ENCODE measurements at places on chromosomes 13 and 19.
A peak's percentile ranks its signal among the peaks of the same experiment; 100 is the strongest.

DNA sequence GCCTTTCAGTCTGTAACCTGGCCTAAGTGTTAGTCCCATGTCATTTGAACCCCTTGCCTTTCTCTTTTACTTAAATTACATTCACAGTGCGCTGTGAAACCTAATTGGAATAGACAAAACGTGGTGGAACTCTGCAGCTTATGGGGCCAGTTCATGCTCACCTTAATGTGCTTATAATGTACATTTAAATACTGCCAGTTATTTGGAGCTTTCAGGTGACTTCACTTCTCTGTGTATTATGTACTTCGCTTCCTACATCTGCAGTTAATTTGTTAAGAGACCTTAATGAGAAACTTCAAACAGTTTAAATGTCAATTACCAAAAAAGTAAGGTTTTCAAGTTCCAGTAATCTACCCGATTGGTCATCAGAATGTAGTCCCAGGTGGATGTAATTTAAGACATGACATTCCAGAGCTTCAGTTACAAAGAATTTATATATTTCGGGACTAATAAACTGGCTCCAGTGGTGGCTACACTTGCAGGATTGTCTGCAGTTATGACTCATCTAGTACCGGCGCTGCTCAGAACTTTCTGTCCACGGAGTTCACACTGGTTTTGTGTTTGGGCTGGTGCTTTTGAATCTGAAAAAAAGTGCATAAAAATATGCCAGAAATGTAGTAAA is 125.3 kb downstream of the TM9SF2 start:
- no peak for DNase-seq

GRCh38 chr13:89205856-89206520 is 1534.8 kb downstream of the SLITRK5 start:
- no peak for DNase-seq

- DNase-seq, result no peak
Measured at GRCh38 chr13:91105270-91105669, 242.2 kb upstream of the MIR17HG start.

- no peak for DNase-seq
Measured at GRCh38 chr13:48962281-48962680, 13.4 kb upstream of the FNDC3A start.

GRCh38 chr19:50963381-50963780 is 6.0 kb downstream of the KLK6 start:
- no peak for DNase-seq

DNA sequence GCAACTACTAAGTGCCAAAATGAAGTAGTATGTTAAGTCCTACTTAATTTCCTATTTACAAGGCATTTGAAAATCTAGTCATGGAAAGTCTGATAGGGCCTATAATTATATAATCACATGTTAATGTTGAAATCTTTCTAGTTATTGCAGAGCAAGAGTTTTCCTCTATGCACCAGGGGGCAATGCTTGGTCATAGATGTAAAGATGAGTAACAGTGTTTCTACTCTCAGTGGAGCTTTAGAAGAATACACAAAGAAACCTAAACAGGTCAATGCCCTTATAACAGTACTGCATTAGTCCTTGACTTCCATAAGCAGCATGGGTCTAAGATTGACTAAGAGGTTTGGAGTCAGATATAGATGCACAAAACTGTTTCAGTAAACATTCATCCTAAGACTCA is 218.7 kb downstream of the KCTD12 start:
- no peak for DNase-seq

DNA sequence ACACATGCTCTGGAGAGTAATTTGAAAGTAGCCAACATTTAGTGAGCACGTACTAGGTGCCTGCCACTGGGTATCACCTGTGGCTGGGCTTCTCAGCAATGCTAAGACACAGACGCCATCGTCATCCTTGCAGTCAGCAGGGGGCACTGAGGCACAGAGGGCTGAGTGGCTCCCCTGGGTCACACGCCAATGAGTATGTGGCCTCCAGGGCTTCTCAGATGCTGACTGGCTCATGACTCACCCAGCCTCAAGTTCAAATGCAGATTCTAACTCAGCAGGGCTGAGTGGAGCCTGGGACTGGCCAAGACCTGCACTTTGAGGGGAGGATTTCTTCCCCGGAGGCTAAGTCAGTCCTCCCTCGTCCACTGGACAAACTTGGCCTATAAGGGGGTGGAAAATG is 115.1 kb upstream of the CACNA1A start:
- DNase-seq, result peak; percentile 32

- no peak for DNase-seq
Measured at GRCh38 chr13:109971456-109972090, 185.2 kb upstream of the IRS2 start.

GRCh38 chr13:97429681-97430081 is 4.3 kb upstream of the RAP2A start:
- no peak for DNase-seq

DNA sequence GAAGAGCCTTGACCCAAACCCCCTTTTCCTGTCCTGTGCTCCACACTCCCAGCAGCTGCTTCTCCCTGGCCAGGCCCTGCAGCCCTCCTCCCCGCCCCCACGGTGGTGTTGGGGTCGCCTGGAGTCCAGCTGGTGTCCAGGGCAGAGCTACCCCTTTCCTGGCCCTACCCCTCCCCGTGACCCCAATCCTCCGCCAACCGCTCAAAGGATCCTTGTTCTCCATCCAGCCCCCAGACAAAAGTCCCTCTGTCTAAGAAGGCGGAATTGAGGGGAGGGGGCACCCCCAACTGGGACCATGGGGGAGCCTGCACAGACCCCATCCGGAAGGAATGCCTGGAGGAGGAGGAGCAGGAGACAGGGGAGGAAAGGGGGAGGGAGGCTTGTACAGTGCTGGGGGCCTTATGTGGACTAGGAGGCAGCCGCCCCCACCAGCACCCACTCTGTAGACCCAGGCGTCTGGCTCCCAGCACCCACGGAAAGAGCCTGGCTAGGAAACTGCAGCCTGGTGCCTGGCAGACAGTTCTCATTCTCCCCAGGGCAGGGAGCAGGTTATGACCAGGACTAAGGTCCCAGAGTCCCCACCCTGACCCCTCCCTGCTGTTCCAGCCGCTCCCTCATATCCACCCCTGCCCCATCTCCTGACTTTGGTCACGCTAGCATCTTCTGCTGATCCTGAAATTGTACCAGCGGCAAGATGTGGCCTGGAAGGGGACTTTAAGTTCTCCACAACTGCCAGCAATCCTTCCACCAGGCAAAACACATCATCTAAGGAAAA is at the start of gene FXYD3:
Gene FXYD3, plus strand, starts transcription at position 647 of the 775 bp plus-strand sequence. CDS start 3,554 bp downstream, outside the sequence.
- DNase-seq, result no peak

GRCh38 chr13:98103531-98103930 is 39.4 kb upstream of the FARP1 start:
- DNase-seq, result no peak

- no peak for DNase-seq
Measured at GRCh38 chr13:46324976-46325375, 62.1 kb downstream of the RUBCNL start.

DNA sequence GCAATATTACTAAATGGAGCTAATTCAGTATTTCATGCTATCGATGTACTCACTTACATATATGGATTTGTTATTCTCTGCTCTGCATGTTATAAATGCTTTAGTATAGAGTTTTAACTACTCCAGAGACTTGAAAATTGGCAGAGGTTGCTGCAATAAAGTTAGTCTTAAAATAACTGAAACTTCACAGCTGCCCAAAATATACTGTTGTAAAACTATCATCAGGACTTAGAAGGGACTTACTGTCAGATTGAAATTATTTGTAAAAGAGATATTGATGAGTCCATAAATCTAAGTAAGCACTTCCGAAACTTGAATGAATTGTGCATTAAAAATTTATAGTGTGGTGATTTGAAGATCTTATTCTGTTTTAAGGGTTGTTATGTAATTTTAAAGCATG is 1178.2 kb upstream of the PCDH20 start:
- no peak for DNase-seq

DNA sequence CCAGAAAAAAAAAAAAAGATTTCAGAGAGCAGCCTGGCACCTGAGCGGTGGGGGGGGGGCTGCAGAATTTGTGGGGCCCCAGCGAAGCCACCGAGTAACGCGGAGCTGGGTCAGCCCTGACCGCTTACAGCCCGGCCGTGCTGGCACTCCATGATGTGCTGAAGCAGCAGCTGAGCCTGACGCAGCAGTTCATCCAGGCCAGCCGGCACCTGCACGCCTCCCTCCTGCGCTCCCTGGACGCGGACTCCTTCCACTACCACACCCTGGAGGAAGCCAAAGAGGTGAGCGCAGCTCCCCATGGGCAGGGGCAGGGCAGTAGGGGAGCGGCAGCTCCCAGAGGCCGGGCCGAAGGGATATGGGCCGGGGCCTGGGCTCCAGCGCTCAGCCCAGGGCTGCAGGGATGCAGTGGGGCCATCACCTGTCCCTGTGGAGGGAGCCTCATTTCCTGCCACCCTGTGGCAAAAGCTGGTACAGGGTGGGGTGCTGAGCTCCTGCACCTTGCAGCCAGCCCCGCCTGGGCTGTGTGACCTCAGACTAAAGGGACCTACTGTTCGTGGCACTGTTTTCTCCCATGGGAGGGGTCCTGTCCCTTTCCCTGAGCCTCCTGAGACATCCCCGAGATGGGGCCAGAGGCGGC is 18.3 kb downstream of the C19orf44 start:
- DNase-seq, result no peak

- DNase-seq, result no peak
Measured at GRCh38 chr13:33541456-33541855, 255.9 kb upstream of the STARD13 start.

GRCh38 chr19:41324921-41325639 is 15.1 kb downstream of the CCDC97 start:
- no peak for DNase-seq

DNA sequence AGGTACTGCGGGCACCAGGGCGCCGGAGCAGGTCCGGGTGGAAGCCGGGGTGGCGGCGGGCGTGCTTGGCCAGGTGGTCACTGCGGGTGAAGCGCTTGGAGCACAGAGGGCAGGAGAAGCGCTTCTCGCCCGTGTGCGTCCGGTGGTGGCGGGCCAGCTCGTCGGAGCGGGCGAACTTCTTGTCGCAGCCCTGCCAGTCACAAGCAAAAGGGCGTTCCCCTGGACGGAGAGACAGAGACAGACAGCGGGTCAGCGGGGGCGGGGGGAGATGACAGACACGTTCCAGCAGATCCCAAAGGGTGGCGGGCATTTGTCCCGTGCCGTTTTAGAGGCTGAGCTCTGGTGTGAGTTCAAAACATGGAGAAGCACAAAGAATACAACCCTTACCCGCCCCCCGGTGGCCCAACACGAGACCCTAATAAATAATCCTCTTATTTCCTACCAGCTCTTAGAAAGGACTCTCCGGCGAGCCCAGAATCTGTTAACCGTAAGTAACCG is 6.3 kb upstream of the REXO1 start:
- no peak for DNase-seq

GRCh38 chr19:38833092-38833425 is 1.5 kb upstream of the ECH1 start:
- no peak for DNase-seq

- peak; percentile 90 for DNase-seq
Measured at GRCh38 chr19:49497047-49497788, 984 bp downstream of the RPS11 start.

Measured in activated naive CD4-positive, alpha-beta T cell treated with anti-CD3 and anti-CD28 coated beads, Interleukin-2, amount 10 ng/mL, durations not matched to agents 7 days and 5 days (primary cell).